ENCODE measurements at places on chromosomes 11 and 22.

- no peak for DNase-seq
- H3K27me3 ChIP-seq: no peaks in the 10 kb centered on the region
- no peak overlapping the region for H3K4me3 ChIP-seq
- no peaks in the 10 kb centered on the region for H3K4me1 ChIP-seq
Measured at GRCh38 chr11:57544566-57544965, 7.2 kb downstream of the SMTNL1 start.

DNA sequence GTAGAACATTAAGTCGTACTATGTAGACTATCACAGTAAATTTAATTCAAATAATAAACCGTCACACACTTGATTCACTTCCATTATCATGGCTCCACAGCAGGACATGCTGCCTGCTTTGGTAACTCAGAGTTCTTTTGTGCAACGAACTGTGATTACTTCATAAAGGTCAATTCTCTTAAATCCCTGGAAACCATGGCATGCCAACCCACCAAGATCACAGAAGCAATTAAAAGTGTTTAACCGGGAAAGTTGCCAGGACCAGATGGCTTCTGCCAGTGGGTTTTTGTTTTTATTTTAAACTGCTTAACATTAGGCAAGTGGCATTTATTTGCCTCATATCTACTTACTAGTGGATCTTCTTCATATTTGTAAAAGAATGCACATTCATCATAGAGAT is 1162.1 kb downstream of the DLG2 start:
- H3K27ac ChIP-seq: no peak overlapping the region
- H3K4me3 ChIP-seq: no peak overlapping the region
- H3K36me3 ChIP-seq: no peaks in the 10 kb centered on the region
- H3K4me1 ChIP-seq: no peaks in the 10 kb centered on the region
- H3K27me3 ChIP-seq: no peaks in the 10 kb centered on the region

DNA sequence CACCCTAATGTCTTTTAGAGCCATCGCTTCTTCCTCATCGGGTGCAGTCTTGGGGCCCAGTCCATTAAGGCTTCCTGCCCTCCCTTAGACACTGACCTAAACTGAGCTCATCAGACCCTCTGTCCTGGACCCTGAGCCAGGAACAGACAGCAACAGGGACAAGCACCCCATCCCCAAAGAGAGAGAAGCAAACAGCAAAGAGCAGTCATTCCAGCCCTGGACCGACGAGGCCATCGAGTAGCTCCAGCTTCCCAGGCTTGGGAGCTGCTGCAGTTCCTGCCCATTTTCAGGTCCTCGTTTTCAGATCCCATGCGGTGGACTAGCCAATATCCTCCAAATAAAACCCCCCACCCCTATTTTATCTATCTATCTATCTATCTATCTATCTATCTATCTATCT is 25.8 kb upstream of the CACNG2 start:
- H3K36me3 ChIP-seq: no peaks in the 10 kb centered on the region
- H3K27me3 ChIP-seq: peaks cover 13% of the 10 kb centered on the region

DNA sequence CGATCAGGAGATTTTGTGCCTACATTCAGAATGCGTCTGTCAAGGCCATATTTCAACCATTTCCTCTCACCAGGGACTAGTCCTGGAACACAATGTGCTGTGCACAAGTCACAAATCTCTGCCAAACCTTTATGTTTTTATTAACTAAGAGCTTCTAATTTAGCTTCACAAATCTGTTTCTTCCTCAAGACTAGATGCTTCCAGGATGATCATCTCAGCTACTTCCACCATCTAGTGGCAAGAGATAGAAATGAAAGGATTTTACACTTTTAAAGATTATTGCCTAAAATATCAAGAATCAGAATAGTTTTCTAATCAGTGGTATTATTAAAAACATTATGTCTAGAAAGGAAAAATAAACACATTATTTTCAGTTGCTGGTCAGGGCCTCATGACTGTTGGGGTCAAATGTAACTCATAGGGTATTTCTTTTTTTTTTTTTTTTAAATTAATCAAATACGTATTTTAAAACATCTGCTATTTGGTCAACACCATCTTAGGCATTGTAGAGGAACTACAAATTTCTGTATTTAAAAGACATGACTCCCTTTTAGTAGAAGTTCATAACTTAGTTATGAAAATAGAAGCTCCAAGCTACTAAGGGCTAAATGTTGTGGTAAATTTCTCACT is 1102.6 kb downstream of the DLG2 start:
- no peak overlapping the region for H3K27ac ChIP-seq
- H3K4me3 ChIP-seq: no peak overlapping the region
- H3K4me1 ChIP-seq: no peaks in the 10 kb centered on the region
- H3K36me3 ChIP-seq: no peaks in the 10 kb centered on the region

DNA sequence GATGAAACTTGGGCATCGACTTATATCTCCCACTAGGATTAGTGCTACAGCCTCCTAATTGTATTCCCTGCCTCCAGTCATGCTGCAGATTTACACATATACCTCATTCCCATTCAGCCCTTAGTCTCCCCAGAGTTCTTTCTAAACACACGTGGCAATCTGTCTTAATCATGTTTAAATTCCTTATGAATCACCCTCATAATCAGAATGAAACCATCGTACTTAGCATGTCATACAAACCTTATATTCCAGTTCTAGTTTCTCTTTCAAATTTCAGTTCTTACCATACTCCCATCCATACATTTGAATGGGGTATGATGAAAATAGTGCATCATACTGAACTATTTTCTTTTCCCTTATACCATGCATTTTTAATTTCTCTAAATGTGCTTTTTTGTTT is 6.0 kb upstream of the OR10A2 start:
- H3K27me3 ChIP-seq: no peaks in the 10 kb centered on the region
- H3K27ac ChIP-seq: no peak overlapping the region
- no peak overlapping the region for H3K4me3 ChIP-seq
- no peaks in the 10 kb centered on the region for H3K4me1 ChIP-seq
- no peaks in the 10 kb centered on the region for H3K36me3 ChIP-seq
- no peak for DNase-seq

GRCh38 chr22:26842103-26842502 is 184.7 kb downstream of the MIAT start:
- no peaks in the 10 kb centered on the region for H3K27me3 ChIP-seq
- H3K4me1 ChIP-seq: no peaks in the 10 kb centered on the region
- no peak overlapping the region for H3K27ac ChIP-seq
- no peaks in the 10 kb centered on the region for H3K36me3 ChIP-seq
- DNase-seq: no peak

DNA sequence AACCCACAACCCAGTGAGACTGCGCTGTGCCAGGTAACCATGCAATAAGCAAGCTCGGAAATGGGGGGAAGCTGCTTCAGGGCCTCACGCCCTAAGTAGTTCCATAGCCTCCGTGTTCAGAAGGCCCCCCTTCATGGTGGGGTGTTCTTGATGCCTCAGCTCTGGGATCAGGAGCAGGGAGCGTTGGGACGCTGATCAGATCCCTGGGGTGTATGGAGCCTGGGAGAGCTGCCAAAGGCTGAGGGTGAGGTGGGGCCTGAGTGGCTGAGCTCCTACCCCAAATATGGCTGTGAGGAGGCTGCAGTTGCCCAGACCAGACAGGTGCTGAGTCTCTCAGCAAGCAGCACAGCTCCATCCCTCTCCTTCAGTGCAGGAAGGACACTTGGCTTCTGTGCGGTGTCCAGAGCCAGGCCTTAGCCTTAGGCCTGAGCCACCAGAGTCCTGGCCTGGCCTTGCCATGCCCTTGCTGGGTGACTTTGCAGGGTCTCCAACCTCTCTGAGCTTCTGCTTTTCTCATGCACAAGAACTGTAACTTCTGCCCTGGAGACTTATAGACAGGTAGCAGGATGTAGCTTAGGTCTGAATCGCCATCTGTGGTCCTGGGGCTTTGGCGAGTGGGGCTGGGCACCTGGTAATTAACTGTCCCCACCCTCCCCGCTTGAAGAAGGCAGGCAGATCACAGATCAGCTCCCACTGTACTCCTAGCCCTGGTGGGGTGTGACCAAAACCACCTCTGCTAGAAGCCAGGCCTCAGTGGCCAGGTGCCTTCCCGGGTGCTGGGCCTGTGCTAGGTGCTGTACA is 5.3 kb downstream of the MMP11 start:
- H3K27me3 ChIP-seq: no peaks in the 10 kb centered on the region
- no peaks in the 10 kb centered on the region for H3K4me1 ChIP-seq
- H3K4me3 ChIP-seq: no peak overlapping the region

DNA sequence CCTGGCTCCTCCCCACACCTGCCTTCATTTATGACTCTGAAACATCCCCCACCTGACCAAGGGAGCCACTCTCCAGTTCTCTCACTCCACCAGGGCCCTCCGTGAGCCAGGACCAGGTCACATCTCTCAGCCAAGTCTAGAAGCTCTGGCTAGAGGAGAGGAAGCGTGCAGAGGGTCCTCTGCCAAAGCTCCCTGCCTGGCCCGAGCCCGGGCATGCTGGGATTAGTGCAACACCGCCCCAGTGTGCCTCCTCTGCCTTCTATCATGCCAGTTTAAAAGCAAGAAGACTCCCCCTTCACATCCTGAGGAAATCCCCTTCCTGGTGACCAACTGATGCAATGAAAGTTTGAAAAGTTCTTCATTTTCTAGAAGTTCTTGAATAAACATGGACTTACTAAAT is 23.5 kb downstream of the TP53AIP1 start:
- H3K4me3 ChIP-seq: no peak overlapping the region
- no peak for DNase-seq
- H3K4me1 ChIP-seq: no peaks in the 10 kb centered on the region
- H3K36me3 ChIP-seq: no peaks in the 10 kb centered on the region
- H3K27me3 ChIP-seq: peaks cover 13% of the 10 kb centered on the region
